NCI-H510A (cell line): ENCODE measurements at places on chromosomes 2 and 18.

GRCh38 chr2:207403141-207403540 is 126.6 kb upstream of the CREB1 start:
- no peak for DNase-seq

- DNase-seq: no peak
These were observed 2.9 kb upstream of the B4GALT6 start for GRCh38 chr18:31686986-31687928.

GRCh38 chr2:84435345-84436025 is 23.6 kb downstream of the SUCLG1 start:
- DNase-seq: no peak

DNA sequence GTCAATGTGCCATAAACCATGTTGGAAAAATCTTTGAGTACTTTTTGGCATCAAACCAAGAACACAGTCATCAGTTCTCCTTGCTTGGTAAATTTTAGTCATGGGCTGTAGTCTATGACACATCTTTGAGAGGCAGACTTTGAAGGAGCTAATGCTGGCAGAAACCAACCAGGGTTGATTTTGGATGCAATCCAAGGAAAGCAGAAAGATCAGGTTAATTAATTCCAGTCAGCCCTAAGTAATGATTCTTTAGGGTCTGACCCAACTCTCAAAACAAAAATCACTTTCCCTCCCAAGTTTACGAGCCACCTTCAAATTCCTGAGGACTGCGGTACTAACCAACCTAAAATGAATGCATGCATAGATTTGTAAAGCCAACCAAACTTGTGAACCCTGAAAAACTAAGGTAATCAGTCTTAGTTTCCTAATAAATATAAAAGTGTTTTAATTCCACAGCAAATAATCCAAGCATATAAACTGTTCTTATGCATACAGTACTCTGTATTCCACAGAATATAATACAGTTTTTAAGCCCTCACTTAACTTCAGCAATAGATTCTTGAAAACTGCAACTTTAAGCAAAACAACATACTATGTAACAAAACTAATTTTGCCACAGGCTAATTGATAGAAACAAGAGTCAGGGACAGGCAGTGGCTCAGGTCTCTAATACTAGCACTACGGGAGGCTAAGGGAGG is 22.0 kb downstream of the AP1S3 start:
- no peak for DNase-seq

DNA sequence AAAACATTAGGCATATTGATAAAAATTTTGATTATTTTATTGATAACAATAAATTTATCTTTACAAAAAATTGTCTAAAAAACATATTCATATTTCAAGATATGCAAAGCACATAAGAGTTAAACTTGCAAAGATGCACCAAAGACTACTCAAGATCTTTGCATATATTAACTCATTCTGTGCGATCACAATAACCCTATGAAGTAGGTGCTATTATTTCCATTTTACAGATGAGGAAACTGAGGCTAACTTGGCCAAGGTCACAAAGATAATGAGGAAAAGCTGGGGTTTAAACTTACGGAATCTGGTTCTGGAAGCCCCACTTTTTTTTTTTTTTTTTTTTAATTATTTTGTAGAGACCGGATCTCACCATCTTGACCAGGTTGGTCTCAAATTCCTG is 94.4 kb upstream of the SERTAD2 start:
- no peak for DNase-seq

DNA sequence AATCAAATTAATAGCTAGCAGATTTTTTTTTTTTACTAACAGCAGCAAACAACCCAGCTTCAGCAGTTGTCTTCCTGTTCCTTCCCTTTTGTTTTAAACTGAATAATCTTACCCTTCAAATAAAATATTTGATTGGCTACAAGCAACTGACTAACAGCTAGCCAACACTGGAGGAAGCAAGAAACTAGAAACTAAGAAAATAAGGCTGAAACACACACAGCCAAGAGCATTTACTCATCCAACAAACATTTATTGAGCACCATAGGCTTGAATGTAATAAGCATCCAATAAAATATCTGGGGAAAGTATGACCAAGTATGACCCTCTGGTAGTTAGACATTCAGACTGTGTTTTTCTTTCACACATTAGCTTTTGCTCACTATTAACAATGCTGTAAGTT is 189.2 kb downstream of the CD226 start:
- DNase-seq: no peak

DNA sequence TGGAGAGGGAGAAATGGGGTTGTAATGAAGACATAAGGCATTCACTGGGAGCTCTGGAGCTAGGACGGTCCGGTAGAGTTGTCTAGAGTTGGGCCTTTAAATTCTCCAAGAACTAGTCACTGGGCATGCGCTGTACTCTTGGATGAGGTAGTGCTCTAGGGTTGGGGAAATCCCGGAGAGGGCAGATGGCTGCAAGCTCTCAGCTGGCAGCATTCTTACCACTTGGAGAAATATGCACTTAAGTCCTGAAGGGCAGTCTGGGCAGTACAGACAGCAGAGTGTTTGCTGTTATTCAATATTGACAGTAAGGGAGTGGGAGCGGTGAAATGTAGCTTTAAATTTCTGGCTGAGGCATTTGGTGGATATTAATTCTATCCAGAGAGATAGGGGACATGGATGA is 214.6 kb downstream of the RDH14 start:
- DNase-seq: peak; percentile 70

- no peak for DNase-seq
These were observed 120.9 kb upstream of the NFATC1 start for GRCh38 chr18:79274823-79275222.

- no peak for DNase-seq
These were observed 7.3 kb upstream of the SLC3A1 start for GRCh38 chr2:44267796-44268648.

DNA sequence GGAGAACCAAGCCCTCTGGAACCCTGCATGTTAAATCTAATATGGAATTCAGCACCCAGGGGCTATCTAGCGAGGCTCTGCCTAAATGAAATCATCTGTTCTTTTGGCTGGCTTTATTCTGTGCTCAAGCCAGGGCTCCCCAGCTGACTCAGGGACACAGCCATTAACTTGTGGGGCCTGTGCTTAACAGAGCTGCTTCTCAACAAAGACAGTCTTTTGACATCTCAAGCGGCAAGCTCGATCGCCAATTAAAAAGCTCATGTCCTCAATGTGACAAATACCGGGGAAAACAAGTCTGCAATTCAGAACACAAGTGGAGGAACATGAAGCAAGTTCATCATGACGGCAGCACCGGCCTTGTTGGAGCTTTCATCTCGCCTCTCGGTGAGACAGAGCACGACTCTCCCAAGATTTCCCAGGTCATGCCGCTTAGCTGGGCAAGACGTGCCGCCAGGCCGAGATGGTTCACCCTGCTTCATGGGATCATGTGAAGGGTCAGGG is 64.9 kb downstream of the KLHL29 start:
- DNase-seq: no peak

GRCh38 chr2:217118559-217119284 is 258.9 kb upstream of the TNP1 start:
- no peak for DNase-seq

DNA sequence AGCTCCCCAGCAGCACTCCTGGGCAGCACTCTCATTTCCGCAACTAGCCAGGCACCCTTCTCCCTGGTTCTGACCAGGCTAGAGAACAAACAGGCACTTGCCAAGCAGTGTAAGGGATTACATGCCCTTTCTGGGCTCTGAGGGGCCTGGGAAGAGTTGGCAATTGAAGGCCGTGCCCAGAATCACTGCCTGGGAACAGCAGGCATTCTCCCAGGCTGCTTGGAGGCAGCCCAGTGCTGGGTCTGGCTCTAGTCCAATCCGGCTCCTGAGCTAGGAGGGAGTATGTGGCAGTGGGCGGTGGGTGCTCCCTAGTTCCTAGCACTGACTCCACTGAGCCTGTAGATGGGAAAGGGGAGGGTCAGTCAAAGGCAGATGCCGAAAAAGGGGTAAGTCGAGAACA is 34.1 kb upstream of the SP3 start:
- DNase-seq: no peak

DNA sequence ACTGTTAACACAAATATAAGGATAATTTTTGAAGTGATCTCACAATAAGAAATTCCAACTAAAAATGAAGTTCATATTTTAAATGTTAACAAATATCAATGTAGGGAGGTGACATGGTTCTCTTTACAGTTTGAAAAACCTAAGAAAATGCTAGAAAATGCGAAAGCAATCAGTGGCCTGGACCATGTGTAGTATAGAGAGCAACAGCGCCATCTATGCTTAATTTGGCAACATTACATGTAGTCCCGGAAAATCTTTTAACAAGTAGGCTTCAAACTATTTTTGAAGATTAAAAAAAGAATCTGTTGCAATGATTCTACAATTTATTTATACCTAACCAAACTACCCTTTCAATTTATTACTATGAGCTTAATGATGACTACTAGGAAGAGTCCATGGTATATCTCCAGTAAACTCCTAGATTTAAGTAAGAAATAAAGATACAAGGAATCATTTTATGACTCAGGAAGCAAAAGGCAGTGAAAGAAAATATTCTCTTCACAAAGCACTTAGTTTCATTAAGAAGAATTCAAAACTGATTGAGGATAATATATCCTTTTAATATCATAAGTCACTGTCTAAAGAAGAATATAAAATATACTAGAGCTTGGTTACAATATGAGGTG is 33.3 kb downstream of the NDUFA10 start:
- no peak for DNase-seq

GRCh38 chr2:102187496-102188150 is 800 bp downstream of the IL1RL2 start:
- no peak for DNase-seq

DNA sequence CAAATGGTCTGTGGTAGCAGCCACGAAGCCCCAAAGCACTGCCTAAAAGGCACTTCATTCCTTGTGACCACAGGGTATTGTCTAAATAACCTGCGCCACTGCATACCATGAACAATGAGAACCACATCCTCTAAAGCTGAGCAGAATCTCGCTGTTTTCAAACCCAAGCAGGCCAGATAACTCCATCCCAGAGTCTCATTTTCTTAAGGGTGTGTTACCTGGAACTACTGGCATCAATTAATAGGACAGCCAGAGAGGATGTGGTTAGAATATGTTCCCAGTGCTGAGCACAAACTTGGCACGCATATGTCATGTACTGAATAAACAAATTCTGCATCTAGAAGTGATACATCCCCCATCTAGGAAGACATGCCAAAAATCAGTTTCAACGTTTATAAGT is 13.0 kb downstream of the VPS4B start:
- DNase-seq: no peak

GRCh38 chr2:201273330-201273983 is 13.1 kb downstream of the CASP8 start:
- no peak for DNase-seq

DNA sequence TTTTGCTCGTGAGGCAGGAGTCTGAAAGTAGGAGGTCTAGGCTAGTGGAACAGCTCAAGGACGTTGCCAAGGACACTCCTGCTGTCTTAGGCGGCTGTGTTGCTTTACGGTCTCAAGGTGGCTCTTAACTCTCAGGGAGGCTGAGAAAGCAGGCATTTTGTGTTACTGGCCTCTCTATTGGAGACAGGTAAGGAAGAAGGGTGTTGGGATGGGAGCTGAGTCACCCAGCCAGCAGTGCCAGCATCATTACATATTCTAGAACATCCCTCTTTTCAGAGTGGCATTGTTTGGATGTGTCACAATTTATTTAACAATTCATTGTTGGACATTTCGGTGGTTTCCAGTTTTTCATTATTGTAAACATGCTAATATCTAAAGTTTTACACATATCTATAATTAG is 30.8 kb upstream of the TMEM214 start:
- DNase-seq: no peak

DNA sequence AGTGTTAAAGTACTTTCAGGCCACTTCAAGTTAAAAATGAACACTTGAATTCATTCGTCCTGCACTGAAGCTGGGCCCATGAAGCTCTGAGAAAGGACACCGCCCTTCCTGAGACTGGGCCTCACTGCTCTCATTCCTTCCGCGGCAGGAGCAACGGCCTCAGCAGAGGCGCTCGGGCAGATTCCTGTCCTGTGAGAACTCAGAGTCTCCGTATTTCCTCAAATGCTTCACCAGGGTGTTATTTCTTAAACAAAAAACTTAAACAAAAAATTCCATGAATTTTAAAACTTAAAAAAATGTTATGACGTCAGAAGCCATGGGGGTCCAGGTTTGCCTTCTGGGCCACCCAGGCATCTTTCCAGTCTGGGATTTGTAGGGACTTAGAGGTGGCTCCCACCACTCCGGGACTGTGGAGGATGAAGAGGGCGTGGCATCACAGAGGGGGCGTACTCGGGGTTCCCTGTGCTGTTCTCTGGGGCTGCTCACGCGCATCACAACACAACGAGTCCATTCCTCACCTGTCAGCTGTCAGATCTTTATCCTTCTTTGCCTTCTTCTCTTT is 115.9 kb upstream of the ASB18 start:
- no peak for DNase-seq

DNA sequence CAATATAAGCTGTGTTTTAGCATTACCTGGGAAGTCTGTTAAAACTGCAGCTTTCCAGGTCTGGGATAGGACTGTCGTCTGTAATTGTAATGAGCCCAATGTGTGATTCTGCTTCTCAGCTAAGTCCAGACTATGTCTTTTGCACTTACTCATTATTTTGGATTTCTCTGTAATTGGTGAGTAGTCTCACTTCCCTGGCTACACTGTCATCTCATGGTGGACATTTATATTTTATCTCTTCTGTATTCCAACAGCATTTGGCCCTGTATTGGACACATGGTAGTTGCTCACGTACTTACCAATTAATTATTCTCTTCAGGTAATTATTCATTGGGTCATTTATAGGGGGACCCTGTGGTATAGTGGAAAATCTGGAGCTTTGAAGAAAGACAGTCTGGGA is 28.0 kb downstream of the LHCGR start:
- DNase-seq: no peak

DNA sequence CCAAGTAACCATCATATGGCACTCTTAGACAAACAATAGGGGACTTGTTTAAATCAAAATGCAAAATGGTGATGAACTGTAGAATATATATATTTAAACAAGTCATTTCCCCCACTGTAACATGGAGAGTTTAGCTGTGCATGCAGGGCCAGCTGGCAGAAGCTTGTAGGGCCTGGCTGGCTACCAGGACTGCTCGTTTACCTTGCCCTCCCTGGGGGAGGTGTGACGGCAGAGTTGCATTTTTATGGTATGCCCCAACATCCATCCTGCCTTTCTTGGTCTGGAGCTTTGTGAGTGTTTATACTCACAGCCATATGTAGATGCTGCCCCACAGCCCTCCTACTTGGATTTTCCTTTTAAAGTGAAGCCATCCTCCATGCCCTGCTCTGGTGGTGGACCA is 101.7 kb upstream of the ZFP36L2 start:
- DNase-seq: no peak

DNA sequence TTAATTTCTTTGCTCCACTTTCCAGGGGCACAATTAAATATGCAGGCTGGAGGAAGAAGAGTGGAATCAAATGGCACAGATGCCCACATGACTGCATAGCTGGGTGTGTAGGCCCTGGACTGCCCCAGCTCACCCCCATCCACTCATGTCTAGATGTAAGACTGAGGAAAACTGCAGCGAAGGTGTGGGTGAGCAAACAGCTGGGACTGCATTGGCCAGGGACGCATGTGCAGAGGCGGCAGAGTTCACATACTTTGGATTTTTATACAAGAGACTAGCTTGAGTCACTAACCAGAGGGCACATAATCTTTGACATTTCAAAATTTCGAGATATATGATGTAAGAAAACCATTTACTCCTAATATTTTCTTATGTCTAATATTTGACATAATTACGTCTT is 60.1 kb downstream of the SPIRE1 start:
- DNase-seq: no peak

- DNase-seq: no peak
These were observed 91.5 kb upstream of the NOSTRIN start for GRCh38 chr2:168710754-168711467.
